Uterus (tissue), 4 donors: ENCODE measurements at places on chromosomes 1 and 21. TPM values are rescaled to one million over a fixed set of nuclear protein-coding genes. Genes with fewer than 3 reads are reported as not detected.
A peak's percentile ranks its signal among the peaks of the same experiment; 100 is the strongest.

Gene ELF3
- total RNA-seq, result 2.2 TPM

- DNase-seq, result peak; percentile 35
- no peak overlapping the region for H3K4me3 ChIP-seq
- H3K36me3 ChIP-seq, result no peaks in the 10 kb centered on the region
- peaks cover 4% of the 10 kb centered on the region for H3K4me1 ChIP-seq
- peak overlapping the region; percentile 74 for H3K27ac ChIP-seq
These were observed 26.8 kb downstream of the EGLN1 start for GRCh38 chr1:231395076-231395997.

Gene LCE1B
- not detected for total RNA-seq

GRCh38 chr21:33985117-33986050 is 69.8 kb upstream of the ATP5PO start:
- no peaks in the 10 kb centered on the region for H3K27me3 ChIP-seq
- no peak overlapping the region for H3K4me3 ChIP-seq
- no peak for DNase-seq
- H3K27ac ChIP-seq, result no peak overlapping the region
- no peaks in the 10 kb centered on the region for H3K4me1 ChIP-seq

- H3K4me1 ChIP-seq, result no peaks in the 10 kb centered on the region
- H3K36me3 ChIP-seq, result no peaks in the 10 kb centered on the region
- no peak overlapping the region for H3K4me3 ChIP-seq
- no peaks in the 10 kb centered on the region for H3K27me3 ChIP-seq
- H3K27ac ChIP-seq, result no peak overlapping the region
These were observed 133.0 kb downstream of the LRRC7 start for GRCh38 chr1:69700770-69701169.

Gene HFM1
- total RNA-seq, result 25.3 TPM

DNA sequence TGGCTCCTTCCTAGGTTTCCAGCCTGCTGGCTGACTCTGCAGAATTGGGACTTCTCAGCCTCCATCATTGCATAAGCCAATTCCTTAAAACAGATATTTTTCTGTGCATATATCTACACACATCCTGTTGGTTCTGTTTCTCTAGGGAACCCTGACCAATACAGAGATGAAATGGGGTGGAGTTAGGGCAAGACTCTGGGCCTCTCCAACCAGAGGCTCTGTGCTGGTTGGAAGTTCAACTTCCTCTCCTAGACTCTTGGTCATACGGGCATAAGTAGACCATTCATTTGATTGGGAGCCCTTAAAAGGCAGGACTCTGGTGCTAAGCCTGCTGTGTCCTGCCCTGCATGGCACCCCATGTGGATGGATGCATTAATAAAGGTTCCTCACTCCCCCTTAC is 55.0 kb downstream of the CNIH3 start:
- H3K27me3 ChIP-seq, result no peaks in the 10 kb centered on the region
- DNase-seq, result no peak
- H3K36me3 ChIP-seq, result no peaks in the 10 kb centered on the region
- H3K4me1 ChIP-seq, result no peaks in the 10 kb centered on the region
- no peak overlapping the region for H3K27ac ChIP-seq
- H3K4me3 ChIP-seq, result no peak overlapping the region

Gene KCNK1
- total RNA-seq, result 4.7 TPM

- no peak overlapping the region for H3K4me3 ChIP-seq
- DNase-seq, result no peak
- no peaks in the 10 kb centered on the region for H3K36me3 ChIP-seq
These were observed 56.8 kb downstream of the ACP6 start for GRCh38 chr1:147613506-147613905.

DNA sequence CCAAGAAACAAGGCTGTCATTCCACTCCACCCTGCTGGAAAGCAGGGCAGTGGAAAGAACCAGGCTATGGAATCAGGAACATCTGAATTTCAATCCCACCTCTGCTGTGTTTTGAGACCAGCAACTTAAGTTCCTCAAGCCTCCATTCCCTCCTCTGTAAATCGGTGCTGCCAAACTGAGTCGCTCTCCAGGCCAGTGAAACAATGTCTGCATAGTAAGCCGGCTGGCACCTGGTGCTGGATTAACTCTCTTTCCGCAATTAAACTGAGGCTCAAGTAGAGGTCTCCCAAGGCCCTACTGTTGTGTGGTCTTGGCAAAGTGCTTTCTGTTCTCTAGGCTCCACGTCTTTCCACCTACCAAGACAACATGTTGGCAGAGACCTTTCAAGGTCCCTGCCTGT is 65.3 kb downstream of the SSBP3 start:
- no peak overlapping the region for H3K4me3 ChIP-seq
- H3K27me3 ChIP-seq, result no peaks in the 10 kb centered on the region
- DNase-seq, result no peak
- peaks cover 5% of the 10 kb centered on the region for H3K4me1 ChIP-seq
- no peak overlapping the region for H3K27ac ChIP-seq

Gene ARHGEF16
- 0.29 TPM for total RNA-seq

Gene NUDT4B
- total RNA-seq, result 24.1 TPM

DNA sequence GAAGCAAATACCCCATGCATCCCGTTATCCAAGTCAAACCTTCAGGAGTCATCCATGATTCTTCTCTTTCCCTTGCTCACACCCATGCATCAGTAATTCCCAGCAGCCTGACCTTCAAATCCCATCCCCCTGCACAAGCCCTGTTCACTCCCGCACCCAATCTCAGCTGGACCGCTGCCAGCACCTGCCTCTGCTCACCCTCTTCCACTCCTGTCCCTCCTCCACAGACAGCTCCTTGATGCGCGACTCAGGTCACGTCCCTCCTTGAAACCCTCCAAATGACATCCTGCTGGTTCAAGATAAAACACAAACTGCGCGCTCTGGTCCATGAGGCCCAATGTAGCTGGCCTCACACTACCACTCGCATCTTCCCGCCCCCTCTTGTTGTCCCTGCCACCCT is 43.4 kb upstream of the MPZL1 start:
- no peaks in the 10 kb centered on the region for H3K36me3 ChIP-seq
- no peaks in the 10 kb centered on the region for H3K27me3 ChIP-seq
- no peak overlapping the region for H3K4me3 ChIP-seq

Gene PDE9A
- total RNA-seq, result 4.4 TPM

Gene HES3
- not detected for total RNA-seq

Gene TRABD2B
- total RNA-seq, result 0.76 TPM

DNA sequence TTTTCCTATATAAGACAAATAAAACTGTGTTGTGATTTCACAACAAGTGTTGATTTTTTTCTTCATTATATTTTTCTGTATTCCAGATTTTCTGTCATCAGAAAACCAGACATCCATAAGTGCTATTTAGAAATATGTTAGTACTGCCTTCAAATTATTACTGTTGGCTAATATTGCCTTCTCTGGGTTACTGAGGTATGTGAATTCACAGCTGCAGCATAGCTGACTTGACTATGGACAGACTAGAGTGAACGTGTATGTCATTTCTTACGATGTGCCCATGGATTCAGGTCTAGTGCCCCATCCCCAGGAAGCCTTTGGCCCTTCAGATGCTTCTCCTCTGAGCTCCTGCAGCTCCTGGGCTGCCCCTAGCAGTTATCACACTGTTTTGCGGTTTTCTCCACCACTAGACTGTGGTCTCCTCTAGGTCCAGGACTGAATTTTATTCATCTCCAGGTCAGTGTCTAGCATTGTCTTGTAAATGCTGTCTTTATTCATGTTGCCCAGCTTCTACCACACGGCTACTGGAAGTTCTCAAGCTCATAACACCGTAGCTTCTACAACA is 118.5 kb downstream of the FGGY start:
- DNase-seq, result no peak
- H3K36me3 ChIP-seq, result no peaks in the 10 kb centered on the region
- no peak overlapping the region for H3K27ac ChIP-seq
- no peaks in the 10 kb centered on the region for H3K4me1 ChIP-seq

GRCh38 chr21:32966120-32966519 is 59.6 kb upstream of the OLIG2 start:
- DNase-seq, result no peak

Gene UBE2J2
- 9.5 TPM for total RNA-seq

DNA sequence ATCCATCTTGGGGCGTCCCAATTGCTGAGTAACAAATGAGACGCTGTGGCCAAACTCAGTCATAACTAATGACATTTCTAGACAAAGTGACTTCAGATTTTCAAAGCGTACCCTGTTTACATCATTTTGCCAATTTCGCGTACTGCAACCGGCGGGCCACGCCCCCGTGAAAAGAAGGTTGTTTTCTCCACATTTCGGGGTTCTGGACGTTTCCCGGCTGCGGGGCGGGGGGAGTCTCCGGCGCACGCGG is 282 bp upstream of the SOD1 start:
- no peak for DNase-seq
- H3K27me3 ChIP-seq, result no peaks in the 10 kb centered on the region
- H3K4me1 ChIP-seq, result peaks cover 11% of the 10 kb centered on the region
- peak overlapping the region; percentile 56 for H3K4me3 ChIP-seq
- no peaks in the 10 kb centered on the region for H3K36me3 ChIP-seq
- H3K27ac ChIP-seq, result peak overlapping the region; percentile 82

Gene SELL
- total RNA-seq, result 2.6 TPM

Gene SPATA46
- not detected for total RNA-seq

DNA sequence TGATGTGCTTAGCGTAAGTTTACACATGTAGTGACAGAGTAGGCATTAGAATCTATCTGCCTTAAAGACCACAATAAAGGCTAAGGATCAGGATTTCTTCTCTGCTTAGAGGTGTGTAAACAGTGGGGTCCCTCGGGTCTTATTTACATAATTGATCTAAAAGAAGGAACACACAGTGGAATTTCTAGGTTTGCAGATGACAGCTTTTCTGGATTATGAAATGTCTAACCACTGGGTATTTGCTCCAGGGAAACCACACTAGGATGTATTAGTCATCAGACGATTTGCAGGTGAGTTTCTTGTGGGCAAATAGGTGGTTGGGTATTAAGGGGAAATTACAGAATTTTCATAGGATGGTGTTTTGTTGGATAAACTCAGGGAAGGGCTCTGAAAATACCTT is 5.8 kb downstream of the LRRC8D start:
- no peaks in the 10 kb centered on the region for H3K36me3 ChIP-seq
- H3K27ac ChIP-seq, result no peak overlapping the region
- no peaks in the 10 kb centered on the region for H3K4me1 ChIP-seq
- H3K4me3 ChIP-seq, result no peak overlapping the region
- no peak for DNase-seq

- H3K27me3 ChIP-seq, result no peaks in the 10 kb centered on the region
- no peaks in the 10 kb centered on the region for H3K4me1 ChIP-seq
- H3K36me3 ChIP-seq, result no peaks in the 10 kb centered on the region
- H3K4me3 ChIP-seq, result no peak overlapping the region
These were observed 27.8 kb downstream of the NME7 start for GRCh38 chr1:169339773-169340172.

- no peak overlapping the region for H3K4me3 ChIP-seq
- peaks cover 25% of the 10 kb centered on the region for H3K4me1 ChIP-seq
- H3K27me3 ChIP-seq, result no peaks in the 10 kb centered on the region
- H3K36me3 ChIP-seq, result no peaks in the 10 kb centered on the region
These were observed 3.2 kb upstream of the CCNL2 start for GRCh38 chr1:1402072-1402900.

GRCh38 chr1:36776948-36777831 is 257.1 kb downstream of the GRIK3 start:
- H3K4me1 ChIP-seq, result no peaks in the 10 kb centered on the region
- H3K27me3 ChIP-seq, result no peaks in the 10 kb centered on the region
- no peaks in the 10 kb centered on the region for H3K36me3 ChIP-seq
- H3K27ac ChIP-seq, result no peak overlapping the region
- DNase-seq, result no peak
- no peak overlapping the region for H3K4me3 ChIP-seq

- H3K36me3 ChIP-seq, result no peaks in the 10 kb centered on the region
- H3K27me3 ChIP-seq, result no peaks in the 10 kb centered on the region
- peak; percentile 11 for DNase-seq
- H3K4me1 ChIP-seq, result peaks cover 54% of the 10 kb centered on the region
- no peak overlapping the region for H3K4me3 ChIP-seq
These were observed 58.5 kb downstream of the SLC45A1 start for GRCh38 chr1:8376358-8376840.

DNA sequence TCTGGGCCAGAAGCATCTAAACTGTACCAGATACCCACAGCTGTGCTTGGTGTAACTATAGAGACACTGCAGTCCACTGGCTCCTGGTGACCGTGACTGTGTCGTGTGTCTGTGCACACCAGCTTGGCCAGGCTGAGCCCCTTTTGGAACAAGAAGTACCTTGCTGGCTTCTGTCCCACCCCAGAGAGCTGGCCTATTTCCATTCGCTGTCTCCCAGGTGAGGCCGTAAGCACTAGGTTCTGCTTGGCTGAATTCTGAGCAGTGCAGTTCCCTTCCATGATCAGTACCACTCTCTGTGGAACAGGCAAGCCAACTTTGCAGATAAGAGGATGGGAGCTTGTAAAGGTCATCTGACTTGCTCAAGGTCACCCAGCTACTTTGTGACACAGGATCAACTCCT is 119.9 kb upstream of the DNAH14 start:
- H3K27me3 ChIP-seq, result no peaks in the 10 kb centered on the region
- H3K4me3 ChIP-seq, result no peak overlapping the region
- H3K27ac ChIP-seq, result no peak overlapping the region
- no peak for DNase-seq
- no peaks in the 10 kb centered on the region for H3K4me1 ChIP-seq
